ENCODE measurements at places on chromosomes 11 and 22.
A peak's percentile ranks its signal among the peaks of the same experiment; 100 is the strongest.

DNA sequence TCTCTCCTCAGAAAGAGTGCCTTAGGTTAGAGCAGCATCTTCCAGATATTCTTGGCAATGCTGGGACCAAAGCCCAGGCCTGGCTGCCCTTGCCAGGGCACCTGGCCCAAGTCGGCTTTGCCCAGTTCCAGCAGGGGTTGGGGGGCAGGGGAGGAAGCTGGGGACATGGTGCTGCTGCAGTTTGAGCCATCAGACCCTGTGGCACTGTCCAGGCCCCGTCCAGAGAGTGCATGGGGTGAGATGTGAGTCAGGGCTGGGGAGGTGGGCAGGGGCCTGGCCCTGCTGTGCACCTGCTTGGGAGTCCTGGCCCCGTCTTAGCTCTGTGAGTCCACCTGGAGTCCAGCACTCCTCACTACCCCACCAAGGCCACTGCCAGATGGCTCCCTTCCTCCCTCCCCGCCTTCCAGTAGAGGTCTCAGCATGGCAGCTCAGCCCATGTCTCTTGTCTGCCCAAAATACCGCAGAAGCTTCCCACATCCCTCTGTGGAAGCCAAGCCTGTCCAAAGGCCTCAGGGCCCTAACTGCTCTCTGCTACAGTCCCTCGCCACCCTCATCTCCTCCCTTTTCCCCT is 16.6 kb downstream of the DERL3 start:
- DNase-seq, result no peak

DNA sequence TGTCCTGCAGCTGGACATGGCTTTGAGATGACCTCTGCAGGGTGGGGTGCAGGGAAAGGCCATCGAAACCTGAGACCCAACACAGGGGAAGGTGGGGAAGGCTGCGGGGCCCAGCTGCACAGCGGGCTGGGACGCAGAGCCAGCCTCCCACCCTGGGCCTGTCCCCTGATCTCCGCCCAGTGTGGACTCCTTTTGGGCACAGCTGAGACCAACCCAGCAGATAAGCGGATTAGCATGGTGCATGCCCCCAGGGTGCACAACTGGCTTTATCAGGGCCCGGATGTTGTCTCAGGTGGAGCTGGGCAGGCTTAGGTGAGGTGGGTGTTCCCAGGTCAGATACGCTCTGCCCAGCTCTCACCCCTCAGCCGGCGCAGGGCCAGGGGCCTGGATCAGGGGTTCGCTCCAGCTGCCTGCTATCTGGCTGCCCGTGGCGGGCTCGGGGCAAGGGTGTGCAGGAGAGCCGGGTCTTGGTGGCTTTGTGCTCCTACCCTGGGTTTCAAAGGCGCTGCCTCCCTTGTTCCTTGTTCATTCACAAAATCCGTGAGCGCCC is 28.1 kb upstream of the MUC5AC start:
- DNase-seq, result no peak

DNA sequence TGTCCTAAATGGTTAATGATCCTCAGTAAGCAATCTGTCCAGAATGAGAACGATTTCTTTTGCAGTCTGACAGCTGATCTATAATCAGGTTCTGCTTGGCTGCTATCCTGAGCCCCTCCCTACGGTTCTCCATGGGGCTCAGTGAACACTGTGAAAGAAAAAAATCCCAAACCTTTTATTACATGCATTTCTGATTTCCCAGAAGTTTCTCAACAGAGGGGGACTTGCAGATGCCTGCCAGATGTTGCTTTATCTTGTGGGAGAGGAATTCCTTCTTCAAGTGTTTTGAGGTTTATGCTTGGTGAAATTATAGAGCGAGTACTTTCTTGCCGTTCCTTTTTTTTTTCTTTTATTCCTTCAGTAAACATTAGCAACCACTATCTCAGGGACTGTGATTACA is 531.9 kb upstream of the ISX start:
- DNase-seq, result no peak

- no peak for DNase-seq
These were observed 14.0 kb downstream of the PSMD13 start for GRCh38 chr11:250740-251299.

DNA sequence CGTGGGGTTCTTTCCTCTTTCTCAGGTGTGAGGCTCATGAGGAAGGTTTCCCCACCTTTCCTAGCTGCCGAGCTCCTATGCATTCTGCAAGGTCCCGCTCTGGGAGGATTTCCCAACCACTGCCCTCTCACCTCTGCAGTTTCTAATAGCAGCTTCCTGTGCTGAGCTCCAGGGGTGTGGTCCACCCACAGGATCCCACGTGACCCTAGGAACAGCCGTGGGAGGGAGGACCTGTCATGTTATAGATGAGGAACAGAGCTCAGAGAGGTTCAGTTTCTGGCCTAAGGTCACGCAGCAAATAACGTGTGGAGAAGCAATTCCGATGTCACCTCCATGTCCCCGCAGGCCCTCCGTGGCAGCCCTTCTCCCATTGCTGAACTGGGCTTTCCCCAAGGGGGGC is 38.5 kb downstream of the FLRT1 start:
- no peak for DNase-seq

GRCh38 chr11:36817336-36817965 is 219.4 kb upstream of the RAG2 start:
- DNase-seq, result no peak

DNA sequence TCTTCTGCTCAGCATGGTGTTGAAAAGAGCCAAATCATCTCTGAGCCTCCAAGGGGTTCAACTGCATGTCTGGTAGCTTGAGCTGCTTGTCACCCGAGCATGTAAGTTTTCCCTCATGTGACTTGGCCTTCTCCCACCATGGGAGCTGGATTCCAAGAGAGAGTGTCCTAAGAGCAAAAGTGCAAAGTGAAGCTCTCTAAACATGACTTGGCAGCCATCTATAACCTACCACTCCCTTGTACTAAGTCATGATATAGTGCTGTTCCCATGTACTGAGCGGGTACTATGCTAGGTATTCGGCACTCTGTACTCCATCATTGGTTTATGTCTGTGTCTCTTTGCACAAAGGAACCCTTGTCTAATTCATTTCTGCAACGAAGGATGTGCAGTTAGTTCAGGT is 19.1 kb downstream of the SEZ6L start:
- DNase-seq, result no peak

GRCh38 chr11:59556115-59556916 is 45.0 kb downstream of the OR4D9 start:
- no peak for DNase-seq

DNA sequence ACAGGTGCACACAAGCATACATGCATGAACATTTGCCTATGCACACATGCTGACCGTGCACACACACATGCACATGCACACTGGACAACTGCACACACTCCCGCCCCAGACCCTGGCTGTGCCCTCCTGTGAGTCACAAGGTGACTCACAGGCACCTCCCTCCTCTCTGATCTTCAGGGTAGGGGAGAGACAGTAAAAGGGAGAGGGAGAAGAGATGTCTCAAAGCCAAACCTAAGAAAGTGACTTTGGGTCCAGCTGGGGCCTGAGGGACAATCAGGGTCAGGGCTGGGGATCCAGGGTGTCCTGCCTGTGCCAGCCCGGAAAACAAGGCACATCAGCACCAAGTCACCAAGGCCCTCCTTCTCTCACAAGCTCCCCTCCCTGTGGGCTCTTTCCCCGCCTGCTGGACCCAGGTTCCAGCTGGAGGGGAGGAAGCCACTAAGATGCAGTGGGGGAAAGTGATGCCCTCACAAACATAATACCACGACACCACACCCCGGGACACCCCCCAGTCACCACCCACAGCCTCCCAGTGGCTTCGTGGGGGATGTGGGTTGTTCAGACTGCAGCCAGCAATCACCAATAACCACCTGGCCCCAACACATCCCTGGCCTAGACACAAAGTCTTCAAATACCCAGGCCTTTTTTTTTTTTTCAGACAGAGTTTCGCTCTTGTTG is 39.3 kb downstream of the PDGFB start:
- DNase-seq, result no peak

- DNase-seq, result no peak
These were observed 60.5 kb downstream of the METTL15 start for GRCh38 chr11:28168718-28169117.

- DNase-seq, result no peak
These were observed 37.6 kb downstream of the TBX1 start for GRCh38 chr22:19798003-19798665.

DNA sequence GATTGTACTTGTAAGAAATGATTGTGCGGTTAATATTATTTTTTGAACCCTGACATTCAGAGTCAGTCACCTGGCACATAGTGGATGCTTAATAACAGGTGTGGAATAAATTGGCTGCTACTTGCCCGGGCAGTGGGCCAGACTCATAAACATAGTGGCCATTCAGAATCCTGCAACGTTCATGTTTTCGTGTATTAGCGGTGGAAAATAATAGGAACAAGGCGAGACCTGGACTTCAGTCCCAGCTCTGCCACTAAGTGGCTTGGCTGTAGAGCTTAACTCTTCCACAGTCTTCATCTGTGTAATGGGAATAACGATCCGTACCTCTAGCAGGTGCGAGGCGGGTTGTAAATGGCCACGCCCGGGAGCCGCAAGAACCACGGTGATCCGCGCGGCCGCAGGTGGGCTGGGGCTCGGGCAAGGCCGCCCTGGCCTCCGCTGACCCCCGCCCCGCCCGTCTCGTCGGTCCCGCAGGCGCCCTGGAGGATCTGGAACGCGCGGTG is 761 bp upstream of the TMEM25 start:
- DNase-seq, result no peak

- DNase-seq, result no peak
These were observed 26.2 kb upstream of the SLC37A2 start for GRCh38 chr11:125036933-125037332.

- no peak for DNase-seq
These were observed 4.0 kb downstream of the A4GALT start for GRCh38 chr22:42716649-42717127.

GRCh38 chr11:57903441-57904123 is 120.1 kb upstream of the OR9Q1 start:
- no peak for DNase-seq

GRCh38 chr11:35678471-35678870 is 15.9 kb downstream of the TRIM44 start:
- DNase-seq, result no peak

- peak; percentile 42 for DNase-seq
These were observed 91.0 kb downstream of the FEZ1 start for GRCh38 chr11:125404811-125405790.

DNA sequence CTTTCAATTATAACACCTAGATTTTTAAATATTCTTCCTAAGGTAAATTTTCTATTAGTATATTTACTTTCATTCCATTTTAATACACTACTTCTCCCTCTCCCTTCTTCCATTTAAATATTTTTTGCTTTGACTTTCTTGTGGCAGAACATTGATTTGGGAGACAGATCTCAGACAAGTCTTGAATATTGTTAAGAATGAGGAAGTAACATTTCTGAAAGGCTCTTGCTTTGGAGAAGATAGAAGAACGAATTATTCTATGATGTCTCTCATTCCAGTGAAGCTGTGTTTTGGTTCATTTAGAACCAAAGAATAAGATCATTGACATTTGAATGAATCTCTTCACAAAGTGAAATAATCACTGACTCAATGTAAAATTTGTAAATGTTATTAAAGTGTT is 2.4 kb downstream of the IPO7 start:
- DNase-seq, result no peak

DNA sequence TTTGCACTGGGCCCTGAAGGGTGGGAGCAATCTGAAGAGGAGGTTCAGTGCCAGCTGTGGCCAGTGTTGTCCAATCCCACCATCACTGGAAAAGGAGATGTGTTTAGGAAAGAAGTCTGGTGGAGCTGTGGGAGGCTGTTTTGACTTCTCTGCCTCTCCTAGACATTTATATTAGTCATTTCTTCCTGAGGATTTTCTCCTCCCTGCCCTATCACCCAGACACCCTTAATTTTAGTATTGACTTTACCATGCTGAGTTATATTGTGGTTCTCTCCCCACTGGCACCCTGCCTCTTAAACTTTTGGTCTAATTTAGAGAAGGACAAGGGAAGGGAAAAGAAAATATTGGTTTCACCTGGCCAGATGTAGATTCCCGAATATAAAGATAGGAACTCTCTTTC is 159.1 kb downstream of the WNT11 start:
- no peak for DNase-seq

GRCh38 chr11:43397251-43397650 is 38.5 kb downstream of the TTC17 start:
- no peak for DNase-seq

- DNase-seq, result peak; percentile 18
These were observed 52.2 kb downstream of the BMAL1 start for GRCh38 chr11:13329670-13330356.

DNA sequence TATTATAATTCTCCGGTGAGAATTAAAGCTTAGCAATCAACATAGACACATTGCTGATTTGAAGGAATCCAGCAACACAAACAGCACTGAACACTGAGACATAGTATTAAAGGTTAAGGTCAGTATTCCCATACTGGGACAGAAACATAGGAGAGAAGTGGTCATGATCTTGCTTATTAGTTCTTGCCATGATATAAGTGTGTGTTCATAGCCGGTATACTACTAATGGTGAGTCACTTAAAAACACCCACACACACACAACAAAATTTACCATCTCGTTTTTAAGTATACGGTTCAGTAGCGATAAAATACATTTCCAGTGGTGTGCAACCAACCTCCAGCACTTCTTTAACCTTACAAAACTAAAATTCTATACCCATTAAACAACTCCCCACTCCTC is 96.3 kb downstream of the C11orf65 start:
- DNase-seq, result no peak

DNA sequence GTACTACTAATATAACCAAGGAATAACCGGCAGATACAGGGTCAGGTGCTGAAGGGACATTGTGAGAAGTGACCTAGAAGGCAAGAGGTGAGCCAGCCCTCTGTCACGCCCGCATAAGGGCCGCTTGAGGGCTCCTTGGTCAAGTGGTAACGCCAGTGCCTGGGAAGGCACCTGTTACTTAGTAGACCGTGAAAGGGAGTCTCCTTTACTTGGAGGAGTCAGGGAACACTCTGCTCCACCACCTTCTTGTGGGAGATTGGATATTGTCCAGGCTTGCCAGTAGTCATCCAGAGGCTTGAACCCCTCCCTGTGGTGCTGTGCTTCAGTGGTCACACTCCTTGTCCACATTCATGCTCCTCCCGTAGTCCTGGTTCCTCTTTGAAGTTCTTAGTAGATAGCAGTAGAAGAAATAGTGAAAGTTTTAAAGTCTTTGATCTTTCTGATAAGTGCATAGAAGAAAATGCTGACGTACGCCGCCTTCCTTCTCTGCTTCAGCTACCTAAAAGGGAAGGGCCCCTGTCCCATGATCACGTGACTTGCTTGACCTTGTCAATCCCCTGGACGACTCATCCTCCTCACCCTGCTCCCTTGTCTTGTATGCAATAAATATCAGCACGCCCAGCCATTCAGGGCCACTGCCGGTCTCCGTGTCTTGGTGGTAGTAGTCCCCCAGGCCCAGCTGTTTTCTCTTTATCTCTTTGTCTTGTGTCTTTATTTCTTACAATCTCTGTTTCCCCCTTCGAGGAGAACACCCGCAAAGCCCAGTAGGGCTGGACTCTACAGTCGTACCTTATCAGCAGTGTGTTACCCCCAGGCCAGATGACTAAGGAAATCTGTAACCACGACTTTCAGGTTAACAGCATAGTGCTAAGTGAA is 6.1 kb downstream of the NUP50 start:
- no peak for DNase-seq

- no peak for DNase-seq
These were observed 19.6 kb downstream of the VPS37C start for GRCh38 chr11:61141601-61142028.

- DNase-seq, result no peak
These were observed 11.8 kb upstream of the WDR74 start for GRCh38 chr11:62850911-62851806.
